ENCODE measurements at places on chromosomes 12 and 14.

GRCh38 chr12:15532364-15532977 is 210.2 kb downstream of the PTPRO start:
- peak; percentile 42 for DNase-seq

GRCh38 chr14:53249059-53249458 is 95.9 kb upstream of the DDHD1 start:
- no peak for DNase-seq

GRCh38 chr12:128583453-128583852 is 240.3 kb downstream of the SLC15A4 start:
- no peak for DNase-seq

DNA sequence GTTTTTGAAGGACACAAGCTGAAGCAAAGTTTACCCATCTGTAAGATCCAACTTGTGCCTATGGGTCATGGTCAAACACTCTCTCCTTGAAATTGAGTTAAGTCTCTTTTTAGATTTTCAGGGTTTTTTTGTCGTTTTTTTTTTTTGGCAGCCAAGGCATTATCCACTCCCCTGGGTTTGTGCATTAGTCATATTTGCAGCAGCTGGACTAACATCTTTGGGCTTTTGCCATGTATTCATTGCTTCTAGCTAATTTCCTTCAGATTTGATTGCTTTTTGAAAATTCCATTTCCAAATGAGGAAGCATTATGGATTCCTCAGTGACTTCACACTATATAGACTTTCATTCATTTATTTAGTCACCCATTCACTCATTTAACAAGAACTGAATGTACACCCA is 80.3 kb upstream of the SRRM4 start:
- DNase-seq, result no peak

DNA sequence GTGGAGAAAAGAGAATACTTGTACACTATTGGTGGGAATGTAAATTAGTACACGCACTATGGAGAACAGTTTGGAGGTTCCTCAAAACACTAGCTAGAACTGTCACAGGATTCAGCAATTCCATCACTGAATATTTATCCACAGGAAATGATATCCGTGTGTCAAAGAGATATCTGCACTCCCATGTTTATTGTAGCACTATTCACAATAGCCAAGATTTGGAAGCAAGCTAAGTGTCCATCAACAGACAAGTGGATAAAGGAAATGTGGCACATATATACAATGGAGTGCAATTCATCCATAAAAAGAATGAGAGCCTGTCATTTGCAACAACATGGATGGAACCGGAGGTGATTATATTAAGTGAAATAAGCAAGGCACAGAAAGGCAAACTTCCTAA is 428.5 kb downstream of the CCDC91 start:
- DNase-seq, result no peak

GRCh38 chr12:92989715-92990484 is 60.8 kb upstream of the EEA1 start:
- no peak for DNase-seq

DNA sequence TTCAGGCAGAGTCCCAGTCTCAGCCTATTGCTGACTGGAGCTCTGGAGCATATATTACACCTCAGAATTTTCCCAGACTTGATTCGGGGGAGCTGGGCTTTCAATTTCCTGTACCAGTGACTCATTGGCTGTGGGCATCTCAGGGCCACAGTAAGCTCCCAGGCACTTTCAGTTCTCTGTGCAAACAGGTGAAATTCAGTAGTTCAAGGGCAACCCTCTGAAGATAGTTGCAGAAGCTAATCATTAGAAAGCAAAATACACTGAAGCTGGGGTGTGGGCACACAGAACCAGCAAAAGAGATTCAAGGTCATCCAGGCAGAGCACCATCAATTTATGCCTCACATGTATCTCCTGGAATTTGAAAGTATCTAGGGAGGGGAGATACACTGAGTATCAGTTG is 8.1 kb upstream of the NIN start:
- no peak for DNase-seq

DNA sequence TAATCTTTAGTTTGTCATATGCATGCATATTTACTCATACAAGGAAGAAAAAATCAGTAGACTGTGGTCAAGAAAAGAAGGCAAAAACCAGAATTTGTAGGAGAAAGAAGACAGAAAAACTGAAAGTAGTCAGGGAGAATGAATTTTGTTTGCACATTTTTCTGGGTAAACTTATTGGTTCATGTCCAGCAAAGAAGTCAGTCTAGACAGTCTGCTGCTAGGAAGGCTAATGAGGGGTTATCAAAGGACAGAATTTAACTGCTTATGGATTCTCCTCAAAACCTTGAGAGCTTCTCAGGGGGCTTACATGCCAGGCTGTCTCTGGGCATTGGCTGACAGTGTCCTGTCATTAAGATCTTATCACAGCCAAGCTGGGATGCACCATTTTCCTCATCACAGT is 293.9 kb downstream of the RPAP3 start:
- no peak for DNase-seq

- no peak for DNase-seq
Observed at GRCh38 chr14:36442824-36443241, 77.2 kb downstream of the NKX2-1 start.

DNA sequence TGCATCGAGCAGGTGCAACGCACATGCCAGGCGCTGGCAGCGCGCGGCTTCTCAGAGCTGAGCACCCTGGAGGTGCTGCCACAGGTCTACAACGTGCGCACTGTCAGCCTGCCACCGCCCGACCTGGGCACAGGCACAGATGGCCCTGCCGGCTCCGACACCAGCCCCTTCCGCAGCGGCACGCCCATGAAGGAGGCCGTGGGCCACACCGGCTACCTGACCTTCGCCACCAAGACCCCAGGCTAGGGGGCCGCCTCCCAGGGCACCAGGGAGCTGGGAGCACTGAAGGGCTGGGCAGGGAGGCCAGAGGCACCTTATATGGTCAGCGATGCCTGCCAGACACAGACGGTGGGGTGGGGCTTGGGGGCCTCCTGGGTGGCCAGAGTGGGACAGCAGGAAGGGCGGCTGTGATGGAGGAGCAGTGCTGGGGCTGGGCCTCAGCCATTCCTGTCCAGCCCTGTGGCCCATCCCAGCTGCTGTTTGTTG is 5.6 kb downstream of the TRMT61A start:
- no peak for DNase-seq

DNA sequence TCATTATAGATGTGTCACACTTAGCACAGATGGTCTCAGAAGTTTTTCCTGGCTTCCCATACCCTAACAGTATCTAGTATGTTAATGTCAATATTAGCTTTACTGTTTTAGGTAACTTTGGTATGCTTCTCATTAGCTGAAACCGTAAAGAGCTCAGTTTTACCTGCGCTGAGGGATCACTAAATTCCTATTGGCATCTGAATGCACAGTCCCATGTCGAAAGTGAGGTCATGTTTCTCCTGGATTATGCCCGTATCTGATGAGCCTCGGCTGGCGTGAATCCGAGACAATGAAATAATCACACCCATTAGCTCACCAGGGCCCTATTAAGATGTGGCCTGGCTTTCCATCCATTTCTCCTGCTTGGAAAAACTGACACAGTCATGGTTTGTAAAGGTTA is 418.2 kb downstream of the ZFP36L1 start:
- DNase-seq, result no peak

GRCh38 chr14:78292003-78292402 is 121.8 kb downstream of the NRXN3 start:
- DNase-seq, result no peak

GRCh38 chr14:97282210-97283004 is 485.2 kb downstream of the VRK1 start:
- DNase-seq, result no peak

DNA sequence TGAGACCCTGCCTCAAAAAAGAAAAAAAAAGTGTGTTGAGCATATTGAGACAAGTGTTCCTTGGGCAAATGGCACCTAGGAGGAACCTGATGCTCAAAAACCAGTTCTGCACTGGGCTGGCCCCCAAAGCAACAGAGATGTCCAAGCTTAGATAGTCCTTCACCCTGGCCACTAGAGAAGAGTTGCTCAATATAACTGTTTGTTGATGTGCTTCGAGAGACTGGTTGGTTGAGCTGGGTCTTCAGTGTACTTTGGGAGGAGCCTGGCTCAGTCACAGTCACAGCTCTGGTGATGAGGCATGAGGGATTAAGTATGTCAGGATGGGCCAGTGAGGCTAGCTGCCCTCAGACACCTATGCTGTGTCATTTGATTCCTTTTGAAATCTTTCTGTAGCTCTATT is 38.0 kb downstream of the SLC2A14 start:
- no peak for DNase-seq

GRCh38 chr14:99128185-99128584 is 143.8 kb downstream of the BCL11B start:
- DNase-seq, result no peak

DNA sequence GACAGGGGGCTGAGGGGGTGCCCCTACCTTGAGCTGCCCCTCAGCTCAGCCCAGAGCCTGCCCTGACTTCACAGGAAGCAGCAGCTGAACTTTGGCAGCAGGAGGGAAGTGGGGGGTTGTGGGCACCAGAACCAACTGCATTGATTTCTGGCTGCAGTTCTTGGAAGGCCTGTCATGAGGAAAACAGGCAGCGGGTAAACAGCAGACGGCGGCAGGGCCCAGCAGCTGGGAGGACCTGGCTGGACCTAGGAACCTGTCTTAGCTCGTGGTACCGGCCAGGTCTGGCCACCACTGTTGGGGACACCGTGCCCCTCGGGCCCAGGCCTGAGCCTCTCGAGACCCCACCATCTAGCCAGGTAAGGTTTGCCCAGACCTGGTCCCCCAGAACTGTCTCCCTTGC is 154.2 kb upstream of the MYL2 start:
- DNase-seq, result no peak

DNA sequence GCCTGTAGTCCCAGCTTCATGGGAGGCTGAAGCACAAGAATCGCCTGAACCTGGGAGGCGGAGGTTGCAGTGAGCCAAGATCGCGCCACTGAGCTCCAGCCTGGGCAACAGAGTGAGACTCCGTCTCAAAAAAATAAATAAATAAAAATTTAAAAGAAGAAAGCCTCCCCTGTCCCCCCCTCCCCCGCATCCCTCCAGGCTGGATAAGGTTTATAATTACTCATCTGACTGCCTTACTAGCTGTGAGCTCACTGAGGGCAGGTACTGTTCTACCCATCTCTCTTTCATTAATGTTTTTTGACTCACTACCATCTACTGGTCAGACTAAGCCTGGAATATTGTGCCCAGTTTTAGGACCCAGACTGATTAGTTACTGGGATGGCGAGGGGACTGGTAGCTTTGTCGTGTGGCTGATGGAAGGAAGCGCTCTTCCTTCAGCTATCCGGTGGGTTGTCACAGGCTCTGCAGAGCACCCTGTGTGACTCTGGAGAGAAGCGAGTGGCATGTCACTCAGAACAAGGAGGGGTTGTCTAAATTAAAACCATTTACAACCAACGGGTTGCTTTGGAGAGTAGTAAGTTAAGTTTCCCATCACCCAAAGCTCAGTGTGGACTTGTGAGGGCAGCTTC is 16.9 kb downstream of the EVL start:
- DNase-seq, result no peak

DNA sequence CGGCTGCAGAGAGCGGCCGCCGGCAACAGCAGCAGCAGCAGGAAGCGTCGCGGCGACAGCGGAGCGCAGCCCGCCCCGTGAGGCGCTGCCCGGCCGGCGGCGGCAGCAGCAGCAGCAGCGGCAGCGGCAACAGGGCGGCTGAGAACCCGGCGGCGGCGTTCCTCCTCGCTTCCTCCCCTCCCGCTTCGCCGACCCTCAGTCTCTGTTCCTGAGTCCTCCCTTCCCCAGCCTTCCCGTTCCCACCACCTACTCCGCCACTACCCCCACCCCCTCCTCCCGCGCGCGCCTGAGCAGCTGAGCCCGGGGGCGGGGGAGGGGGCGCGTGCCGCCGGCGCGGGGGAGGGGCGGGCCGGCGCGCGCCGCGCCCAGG is 310 bp downstream of the BICDL1 start:
- peak; percentile 41 for DNase-seq

DNA sequence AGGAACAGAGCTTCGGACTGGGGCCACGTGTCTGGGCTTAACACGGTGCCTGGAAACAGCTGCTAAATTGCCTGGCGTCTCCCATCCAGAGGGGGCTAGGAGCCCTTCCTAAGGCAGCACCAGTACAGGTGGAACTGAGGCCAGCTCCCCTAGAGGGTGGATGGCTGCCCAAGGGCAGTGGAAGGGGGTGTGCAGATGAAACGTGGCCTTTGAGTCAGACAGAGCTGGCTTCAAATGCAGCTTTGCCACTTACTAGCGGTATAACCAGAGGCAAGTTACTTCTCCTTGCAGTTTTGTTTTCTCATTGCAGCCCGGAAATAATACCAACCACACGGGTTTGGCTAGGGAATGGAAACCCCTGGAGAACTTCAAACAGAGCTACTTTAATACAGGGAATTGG is 59.3 kb upstream of the SLC24A4 start:
- DNase-seq, result no peak

DNA sequence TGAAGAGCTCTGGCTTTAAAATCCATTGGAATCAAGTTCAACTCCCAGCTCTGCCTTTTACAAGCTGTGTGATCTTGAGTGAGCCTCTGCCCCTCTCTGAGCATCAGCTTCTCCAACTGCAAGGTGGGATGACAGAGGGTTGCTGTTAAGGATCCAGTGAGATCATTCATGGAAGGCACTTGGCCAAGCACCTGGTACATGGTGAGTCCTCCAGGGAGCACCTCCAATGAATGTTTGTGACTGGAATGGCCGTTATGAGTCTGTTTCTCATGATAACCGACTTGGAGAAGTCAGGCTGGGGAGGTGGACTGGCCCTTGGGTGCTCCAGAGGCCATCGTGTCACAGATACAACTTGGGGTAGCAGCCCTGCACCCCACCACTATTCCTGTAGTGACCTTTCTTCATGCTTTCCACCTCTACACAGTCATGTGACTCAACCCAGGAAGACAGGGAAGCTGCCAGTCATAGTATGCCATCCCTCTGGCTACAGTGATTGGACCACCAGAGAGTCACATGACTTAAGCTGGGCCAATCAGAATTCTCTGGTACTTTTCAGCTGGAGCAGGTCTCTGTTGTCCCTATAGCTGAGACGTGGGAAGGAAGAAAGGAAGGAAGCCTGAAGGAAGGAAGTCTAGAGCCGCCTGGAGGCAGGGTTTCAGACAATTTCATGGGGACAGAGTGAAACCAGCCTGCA is 146.5 kb upstream of the MYL2 start:
- no peak for DNase-seq

DNA sequence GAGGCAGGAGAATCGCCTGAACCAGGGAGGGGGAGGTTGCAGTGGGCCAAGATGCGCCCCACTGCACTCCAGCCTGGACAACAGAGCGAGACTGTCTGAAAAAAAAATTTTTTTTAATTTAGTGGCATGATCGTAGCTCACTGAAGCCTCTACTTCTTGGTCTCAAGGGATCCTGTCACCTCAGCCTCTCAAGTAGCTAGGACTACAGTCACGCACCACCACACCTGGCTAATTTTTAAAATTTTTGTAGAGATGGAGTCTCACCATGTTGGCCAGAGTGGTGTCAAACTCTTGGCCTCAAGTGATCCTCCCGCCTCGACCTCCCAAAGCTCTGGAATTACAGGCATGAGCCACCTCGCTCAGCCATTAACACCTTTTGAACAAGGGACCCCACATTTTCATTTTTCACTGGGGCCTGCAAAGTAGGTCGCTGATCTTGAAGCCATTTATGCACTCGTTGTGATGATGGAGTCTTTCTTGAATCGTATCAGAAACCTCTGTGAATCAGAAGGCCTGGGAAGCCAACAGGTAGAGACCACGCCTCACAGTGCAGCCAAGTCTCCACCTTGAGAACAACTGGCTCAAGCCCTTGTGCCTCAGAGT is 5.9 kb downstream of the HCAR1 start:
- no peak for DNase-seq
